Stimulated activated CD4-positive, alpha-beta T cell treated with anti-CD3 and anti-CD28 coated beads, Interleukin-4, amount 100 ng/mL, for 1 hour (primary cell): ENCODE measurements at places on chromosomes 12 and 14.

- DNase-seq, result peak; percentile 28
Measured at GRCh38 chr12:110578694-110579534, 4.2 kb downstream of the PPTC7 start.

- DNase-seq, result no peak
Measured at GRCh38 chr12:29983851-29984250, 200.1 kb upstream of the TMTC1 start.

DNA sequence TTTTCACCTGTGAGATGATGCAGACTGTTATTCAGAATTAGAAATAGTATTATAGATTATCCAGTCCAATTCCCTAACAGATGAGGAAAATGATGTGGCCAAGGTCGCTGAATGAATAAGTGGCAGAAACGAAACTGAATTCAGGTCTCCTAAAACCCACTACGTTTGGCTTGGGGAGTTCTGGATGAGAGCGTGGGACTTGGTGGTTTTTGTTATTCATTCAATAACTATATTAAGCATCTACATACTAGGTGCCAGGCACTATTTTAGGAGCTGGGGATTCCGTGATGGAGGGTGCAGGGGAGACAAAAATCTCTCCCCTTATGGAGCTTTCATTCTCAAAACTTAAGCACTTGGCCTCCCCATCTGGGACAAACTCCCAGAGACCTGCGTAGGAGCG, 813 bp upstream of the CCDC184 start:
- no peak for DNase-seq

GRCh38 chr14:81464253-81465002, 64.3 kb upstream of the STON2 start:
- DNase-seq, result peak; percentile 12

DNA sequence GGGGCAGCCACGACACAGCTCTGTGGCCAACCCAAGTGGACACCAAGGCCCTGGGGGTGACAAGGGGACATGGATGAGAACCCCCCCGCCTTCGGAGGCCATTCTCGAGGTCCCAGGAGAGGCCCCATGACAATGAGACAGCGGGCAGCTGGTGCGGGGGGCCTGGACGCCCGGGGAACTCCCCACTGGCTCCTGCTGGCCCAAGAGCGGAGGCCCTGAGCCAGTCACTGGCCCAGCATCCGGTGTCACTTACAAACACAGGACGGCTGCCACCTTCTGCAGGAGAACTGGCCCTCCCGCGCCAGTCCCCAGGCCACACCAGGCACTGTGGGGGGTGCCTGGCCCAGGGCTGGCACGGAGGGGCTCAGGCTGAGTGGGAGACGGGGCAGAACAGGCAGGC, 51.4 kb downstream of the NCOR2 start:
- no peak for DNase-seq

DNA sequence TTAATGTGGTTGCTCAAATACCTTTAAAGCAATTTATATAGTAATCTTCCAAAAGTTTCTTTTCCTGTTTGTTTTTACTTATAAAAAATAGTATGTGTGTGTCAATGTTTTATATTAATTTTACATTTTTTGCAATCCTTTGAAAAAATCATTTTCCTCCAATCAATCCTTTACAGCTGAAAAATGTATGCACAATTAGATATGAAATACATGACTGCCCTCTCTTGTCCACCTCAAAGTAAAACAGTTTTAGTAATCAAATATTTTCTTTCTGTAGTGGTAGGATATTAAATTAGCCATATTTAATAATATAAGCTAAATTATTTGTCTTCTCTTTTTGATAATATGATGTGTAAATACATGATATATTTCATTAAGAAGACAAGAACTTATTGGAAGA, 269.9 kb downstream of the ADAMTS20 start:
- DNase-seq, result no peak

DNA sequence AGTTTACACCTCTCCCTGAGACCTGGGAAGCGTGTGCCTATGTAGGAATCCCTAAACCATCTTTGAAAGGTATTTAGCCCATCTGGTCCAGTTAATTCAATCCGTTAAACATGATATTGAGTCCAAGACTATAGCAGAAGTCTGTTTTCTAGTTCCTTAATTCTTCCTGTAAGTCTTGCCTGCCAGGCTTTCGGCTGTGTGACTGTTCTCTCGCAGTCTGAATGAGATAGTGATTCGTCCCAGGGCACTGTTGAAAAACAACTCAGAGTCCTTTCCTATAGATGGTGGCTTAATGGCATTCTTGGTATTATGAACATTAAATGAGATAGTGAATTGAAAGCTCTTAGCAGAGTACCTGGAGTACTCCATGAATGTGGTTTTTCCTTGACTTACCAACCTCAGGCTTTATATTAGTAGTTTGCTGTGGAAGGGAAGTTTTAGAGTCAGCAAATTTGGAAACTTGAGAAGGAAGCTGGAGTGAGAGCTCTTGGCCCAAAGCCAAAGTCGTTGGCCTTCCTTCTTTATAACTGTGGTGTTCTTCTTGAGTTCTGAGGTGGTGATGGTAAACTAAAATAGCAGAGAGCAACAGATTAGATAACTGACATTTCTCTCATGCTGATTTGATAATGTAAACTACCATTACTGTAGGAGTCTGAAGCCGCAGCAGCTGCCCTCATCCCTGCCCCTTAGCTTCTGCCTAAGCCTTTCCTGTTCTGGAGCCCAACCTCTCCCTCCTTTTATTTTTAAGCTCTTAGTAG, 76.5 kb downstream of the TGFB3 start:
- DNase-seq, result no peak

- DNase-seq, result no peak
Measured at GRCh38 chr14:101078892-101079221, 175.3 kb upstream of the RTL1 start.

DNA sequence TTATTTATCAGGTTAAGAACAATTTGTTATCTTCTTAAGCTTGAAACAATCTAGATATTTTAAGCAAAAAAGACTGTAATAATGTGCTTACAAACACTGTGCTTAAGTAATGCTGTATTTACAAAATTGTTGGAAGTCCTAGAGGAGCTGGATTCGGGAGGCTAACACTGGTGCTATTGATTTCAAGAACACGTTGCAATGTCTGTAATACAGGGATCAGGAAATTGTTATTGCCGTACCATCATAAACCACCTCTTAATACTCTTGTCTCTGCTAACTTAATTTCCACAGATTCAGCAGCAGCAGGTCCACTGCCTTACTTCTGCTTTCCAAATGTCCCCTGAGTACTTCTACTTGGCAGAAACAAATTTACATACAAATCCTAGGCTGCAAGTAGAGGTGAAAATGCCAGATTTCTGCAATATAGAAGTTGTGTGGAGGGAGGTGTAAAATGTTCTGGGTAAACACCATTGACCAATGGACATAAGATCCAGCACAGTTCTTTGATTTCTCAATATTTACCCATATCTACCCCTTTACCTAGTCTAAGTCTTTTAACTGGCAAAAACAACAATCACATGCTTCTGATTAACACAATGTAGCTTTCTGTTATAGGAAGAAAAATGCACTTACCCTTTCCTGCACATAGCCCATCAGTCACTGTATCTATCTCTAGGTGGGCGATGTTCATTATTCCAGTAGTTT, 663.4 kb downstream of the TMTC2 start:
- DNase-seq, result no peak

DNA sequence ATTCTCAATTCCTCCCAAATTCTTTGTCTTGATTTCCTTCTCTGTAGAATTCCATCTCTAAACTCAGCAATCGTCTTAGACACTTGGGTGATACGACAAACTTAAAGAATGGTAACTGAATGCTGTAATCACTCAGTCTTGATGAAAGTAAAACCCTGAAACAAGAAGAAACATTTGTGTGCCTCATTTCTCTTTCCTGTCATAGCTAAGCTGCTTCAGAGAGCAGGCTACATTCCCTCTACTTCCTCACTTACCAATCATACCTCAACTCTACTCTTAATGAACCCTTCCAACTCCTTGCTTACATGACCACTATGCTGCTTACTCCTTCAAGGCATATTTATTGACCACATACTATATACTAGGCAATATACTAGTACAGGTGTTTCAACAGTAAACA, 8.3 kb downstream of the MAP4K5 start:
- no peak for DNase-seq

- DNase-seq, result peak; percentile 45
Measured at GRCh38 chr14:99603471-99604277, at the start of gene CCDC85C. CCDC85C (minus strand) TSS chr14:99604207; CDS start chr14:99603959, 248 bp downstream.

GRCh38 chr14:82075566-82075965, 541.9 kb upstream of the SEL1L start:
- DNase-seq, result no peak

GRCh38 chr12:49636979-49637755, 13.8 kb downstream of the PRPF40B start:
- DNase-seq, result peak; percentile 49

- DNase-seq, result no peak
Measured at GRCh38 chr12:25518512-25518911, 34.6 kb downstream of the LMNTD1 start.

DNA sequence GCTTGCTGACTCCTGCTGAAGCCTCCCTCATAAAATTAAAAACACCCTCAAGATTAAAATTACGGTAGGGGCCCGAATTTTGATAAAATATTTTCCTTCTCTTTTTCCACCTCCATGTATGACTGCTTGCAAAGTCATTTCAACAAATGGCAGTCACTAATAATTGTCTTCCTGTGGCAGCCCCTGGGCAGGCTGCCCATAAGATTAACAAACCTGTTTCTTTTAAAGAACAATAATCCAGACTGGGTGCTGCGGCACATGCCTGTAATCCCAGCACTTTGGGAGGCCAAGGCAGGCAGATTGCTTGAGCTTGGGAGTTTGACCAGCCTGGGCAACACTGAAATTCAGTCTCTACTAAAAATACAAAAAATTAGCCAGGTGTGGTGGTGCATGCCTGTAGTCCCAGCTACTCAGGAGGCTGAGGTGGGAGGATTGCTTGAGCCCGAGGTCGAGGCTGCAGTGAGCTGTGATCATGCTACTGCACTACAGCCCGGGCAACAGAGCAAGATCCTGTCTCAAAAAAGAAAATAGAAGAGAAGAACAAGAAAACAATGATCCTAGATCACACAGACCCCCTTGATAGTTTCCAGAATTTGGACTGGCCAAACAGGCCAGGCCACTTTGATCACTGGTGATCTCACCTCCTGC, 8.7 kb downstream of the SAV1 start:
- DNase-seq, result no peak

DNA sequence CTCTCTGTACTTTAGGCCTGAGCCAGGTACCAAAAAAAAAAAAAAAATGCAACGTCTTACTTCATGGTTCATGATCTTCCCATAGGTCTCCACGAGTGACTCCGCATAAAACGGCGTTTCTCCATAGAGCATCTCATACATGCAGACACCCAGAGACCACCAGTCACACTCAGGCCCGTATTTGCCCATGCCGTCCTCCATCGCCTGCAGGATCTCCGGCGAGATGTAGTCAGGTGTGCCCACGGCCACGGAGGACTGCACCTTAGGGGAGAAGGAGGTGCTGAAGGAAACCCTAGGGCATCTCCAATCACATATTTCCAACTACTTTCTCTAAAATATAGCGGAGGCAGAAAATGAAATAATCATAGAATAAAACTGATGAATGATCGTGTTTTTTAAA, 61.0 kb downstream of the AMN start:
- no peak for DNase-seq

GRCh38 chr12:87642245-87642644, 387.0 kb downstream of the C12orf50 start:
- DNase-seq, result no peak

GRCh38 chr12:131494741-131495524, 216.0 kb upstream of the SFSWAP start:
- no peak for DNase-seq

DNA sequence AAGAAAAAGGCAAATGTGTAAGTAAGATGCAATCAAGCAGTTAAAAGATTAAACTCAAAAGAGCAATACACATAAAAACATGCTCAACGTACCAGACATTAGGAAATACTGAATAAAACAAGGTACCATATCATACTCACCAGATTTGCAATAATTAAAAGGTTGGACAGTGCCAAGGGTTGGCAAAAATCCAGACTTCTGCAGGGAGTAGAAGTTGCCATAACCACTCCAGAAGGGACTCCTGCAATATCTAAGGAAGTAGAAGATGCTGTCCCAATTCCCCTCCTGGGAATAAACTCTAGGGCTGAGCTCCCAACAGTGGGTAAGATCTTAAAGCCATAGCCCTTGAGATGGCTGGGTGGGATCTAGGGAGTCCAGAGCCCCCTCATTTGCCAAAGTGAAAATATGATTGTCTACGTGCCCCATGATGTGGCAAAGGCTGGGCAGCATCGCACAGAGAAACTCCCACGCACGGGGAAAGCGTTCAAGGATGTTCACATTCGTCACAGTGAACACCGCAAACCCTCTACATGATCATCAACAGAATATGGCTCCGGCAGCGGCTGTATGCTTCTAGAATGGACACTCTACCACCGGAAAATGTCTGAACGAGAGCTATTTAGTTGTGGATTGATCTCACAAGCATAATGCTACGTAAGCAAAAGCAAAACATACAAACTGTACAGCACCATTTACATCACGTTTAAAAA, 12.3 kb downstream of the KCTD10 start:
- DNase-seq, result no peak

DNA sequence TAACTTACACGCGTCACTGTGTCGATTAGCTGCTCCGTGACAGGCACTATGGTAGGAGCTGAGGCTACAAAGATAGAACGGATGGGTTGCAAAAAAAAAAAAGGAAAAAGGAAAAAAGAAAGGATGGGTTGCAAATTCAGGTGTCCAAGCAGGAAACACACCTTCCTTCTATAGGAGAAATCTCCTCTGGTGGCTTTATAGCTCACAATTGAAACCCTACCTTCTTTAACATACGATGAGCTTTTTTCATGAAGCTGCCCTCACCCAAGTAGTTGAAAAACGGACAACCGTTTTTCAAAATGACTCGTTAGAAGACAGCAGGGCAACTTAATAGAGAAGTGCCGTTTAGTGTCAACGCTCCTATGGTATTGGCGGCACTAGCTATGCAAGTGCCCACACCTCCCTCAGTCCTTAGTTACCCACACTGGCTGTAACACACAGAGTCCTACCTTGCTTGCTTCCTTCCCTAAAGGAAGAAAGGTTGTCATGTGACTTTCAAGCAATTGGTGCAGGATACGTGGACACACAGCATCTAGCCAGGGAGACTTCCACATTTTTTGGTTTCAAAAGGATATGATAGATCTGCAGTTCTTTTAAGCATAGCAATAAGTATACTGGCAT, 682 bp upstream of the TRIP11 start:
- no peak for DNase-seq
